ENCODE measurements at places on chromosomes 13 and 19. TPM values are rescaled to one million over a fixed set of nuclear protein-coding genes. Genes with fewer than 3 reads are reported as not detected.
A peak's percentile ranks its signal among the peaks of the same experiment; 100 is the strongest.

FCAR gene
- total RNA-seq: 0.87 TPM

C1QTNF9 gene
- total RNA-seq: not detected

- DNase-seq: no peak
These were observed 129.4 kb downstream of the PCDH20 start for GRCh38 chr13:61286148-61286745.

- no peak for DNase-seq
These were observed 263.5 kb downstream of the GPC5 start for GRCh38 chr13:91661692-91662490.

DNA sequence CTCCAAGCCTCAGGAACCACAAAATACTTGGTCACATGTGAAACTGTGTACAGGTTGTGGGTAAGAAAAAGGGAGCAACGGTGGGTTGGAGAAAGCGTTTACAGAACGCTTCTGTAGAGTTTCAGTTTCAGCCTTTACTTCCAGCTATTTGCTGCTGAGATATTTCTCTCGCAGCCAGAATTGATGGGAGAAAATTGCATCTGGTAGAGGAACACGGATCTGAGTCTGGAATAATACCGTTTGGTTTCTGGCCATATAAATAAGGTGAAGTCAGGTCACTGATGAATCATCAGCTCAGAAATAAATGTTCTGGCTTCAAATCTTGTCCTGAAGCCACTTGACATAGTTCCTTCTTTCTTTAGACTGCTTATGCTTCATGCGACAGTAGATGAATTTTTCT, 20.3 kb upstream of the RFC3 start:
- no peak for DNase-seq

GRCh38 chr19:41575998-41576397, at the start of gene CEACAM21:
CEACAM21 (plus strand) TSS chr19:41576166; CDS start chr19:41576275, 109 bp downstream.
- no peak for DNase-seq

DNA sequence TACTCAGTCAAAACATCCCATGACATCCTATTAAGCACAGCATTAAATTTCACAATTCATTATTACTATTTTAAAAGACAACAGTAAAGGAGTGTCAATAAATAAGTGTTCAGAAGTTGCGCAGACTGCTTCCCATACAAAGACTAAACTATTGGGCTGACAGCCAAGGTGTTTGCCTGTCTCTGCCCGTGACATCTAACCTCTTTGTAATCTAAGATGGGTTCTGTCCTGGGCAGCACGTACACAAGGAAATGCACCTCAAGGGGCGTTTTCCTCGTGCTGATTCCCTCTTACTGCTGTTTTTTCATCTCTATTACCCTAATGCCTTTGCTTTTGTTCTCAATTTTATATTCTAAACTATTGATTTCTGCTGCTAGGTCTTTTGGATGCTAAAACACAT, 216.3 kb downstream of the NHLRC3 start:
- DNase-seq: no peak

- no peak for DNase-seq
These were observed 19.5 kb downstream of the COMP start for GRCh38 chr19:18771328-18772242.

DNA sequence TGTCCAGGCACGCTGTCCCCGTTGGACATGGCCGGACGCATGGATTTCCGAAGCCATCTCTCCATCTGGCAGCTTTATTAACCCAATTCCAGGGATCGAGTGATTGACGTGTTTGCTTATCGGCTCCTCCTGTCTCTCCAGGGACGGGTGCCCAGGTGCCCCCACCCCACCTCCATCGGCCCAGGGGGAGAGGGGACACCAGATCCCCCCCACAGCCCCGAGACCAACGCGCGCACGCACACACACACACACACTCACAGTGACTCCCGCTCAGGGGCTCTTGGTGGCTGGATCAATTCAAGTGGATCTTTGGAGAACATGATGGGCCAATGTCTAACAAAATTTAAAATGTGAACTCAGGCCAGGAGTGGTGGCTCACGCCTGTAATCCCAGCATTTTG, 23.1 kb upstream of the ONECUT3 start:
- DNase-seq: no peak

DNA sequence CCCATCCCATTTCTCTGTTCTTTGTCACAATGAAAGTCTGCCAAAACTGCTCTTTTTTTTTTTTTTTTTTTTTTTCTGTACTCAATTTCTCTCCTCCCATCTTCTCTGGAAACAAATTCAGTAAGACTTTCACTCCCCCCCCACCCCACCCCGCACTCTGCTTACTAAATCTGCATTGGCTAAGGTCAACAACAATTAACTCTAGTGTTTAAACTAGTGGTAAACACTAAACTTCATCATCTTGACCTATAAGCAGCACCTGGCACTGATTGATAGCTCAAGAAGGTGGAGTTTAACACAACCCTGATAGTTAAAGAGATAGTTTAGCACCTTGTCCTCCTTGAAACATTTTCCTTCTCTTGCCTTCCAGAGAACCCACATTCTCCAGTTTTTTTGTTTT, 14.1 kb upstream of the KLF12 start:
- no peak for DNase-seq

- no peak for DNase-seq
These were observed 116.5 kb downstream of the SLITRK1 start for GRCh38 chr13:83765796-83766195.

- DNase-seq: peak; percentile 97
These were observed at the start of gene MED26 for GRCh38 chr19:16628183-16628983. MED26 (minus strand) TSS chr19:16628204; CDS start chr19:16627943, 261 bp downstream.

OSCAR gene
- total RNA-seq: 0.49 TPM

- no peak for DNase-seq
These were observed 1.6 kb downstream of the FAM83E start for GRCh38 chr19:48613024-48613851.

DNA sequence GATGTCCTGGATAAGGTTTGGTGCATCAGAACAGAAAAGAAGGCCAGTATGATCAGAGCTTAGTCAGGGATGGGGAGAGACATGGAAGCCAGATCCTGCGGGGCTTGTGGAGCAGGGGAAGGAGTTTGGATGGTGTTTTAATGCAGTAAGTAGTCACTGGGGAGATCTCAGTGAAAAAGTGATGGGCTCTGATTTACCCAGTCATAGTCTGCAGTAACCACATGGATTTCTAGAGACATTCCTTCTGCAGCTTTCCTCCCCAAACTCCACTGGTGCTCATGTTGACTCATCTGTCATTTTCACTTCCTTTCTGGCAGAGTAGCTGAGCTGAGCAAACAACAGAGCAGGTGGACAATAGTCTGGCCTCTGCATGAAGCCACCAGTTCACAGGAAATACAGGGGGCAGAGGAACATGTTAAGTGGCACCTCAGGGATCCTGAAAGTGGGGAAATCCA, 144.1 kb downstream of the DPF1 start:
- DNase-seq: no peak

FAM216B gene
- not detected for total RNA-seq

DNA sequence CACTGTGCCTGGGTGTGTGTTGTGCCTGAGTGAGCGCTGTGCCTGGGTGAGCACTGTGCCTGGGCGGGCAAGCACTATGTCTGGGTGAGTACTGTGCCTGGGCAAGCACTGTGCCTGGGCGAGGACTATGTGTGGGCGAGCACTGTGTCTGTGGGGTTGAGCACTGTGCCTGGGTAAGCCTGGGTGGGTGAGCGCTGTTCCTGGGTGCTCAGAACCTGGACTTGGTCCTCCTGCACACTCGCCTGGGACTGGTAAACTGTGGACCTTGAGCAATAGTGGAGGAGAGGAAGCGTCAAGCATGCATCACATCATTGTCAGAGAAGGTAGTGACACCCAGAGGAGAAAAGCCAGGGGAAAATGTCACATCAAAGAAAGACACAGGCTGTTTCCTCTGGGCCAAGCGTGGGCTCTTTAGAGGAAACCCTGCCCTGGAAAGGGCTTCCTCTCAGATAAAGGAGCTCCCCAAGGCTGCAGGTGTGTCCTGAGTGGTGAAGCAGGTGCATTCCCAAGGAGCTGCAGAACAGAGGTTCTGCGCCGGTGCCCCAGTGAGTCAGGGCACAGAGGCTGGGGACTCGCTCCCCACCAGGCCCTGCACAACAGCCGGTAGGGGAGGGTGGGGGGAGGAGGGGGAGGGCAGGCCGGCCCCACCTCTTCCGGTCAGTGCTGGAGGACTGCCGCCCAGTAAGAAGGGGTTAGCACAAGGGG, 141.2 kb downstream of the TEX29 start:
- no peak for DNase-seq

CYP4F8 gene
- total RNA-seq: 14.5 TPM

KRTDAP gene
- total RNA-seq: 12,237 TPM

GRCh38 chr19:11142528-11143171, 12.9 kb downstream of the SPC24 start:
- DNase-seq: peak; percentile 91

GRCh38 chr13:69496981-69497380, 610.6 kb upstream of the ATXN8OS start:
- DNase-seq: no peak

GRCh38 chr13:45541806-45542205, 73.7 kb downstream of the ERICH6B start:
- no peak for DNase-seq

SULT2A1 gene
- not detected for total RNA-seq

GRCh38 chr13:44281252-44282000, 92.2 kb upstream of the SERP2 start:
- no peak for DNase-seq

GRCh38 chr19:35755131-35755549, 1.7 kb downstream of the HSPB6 start:
- DNase-seq: peak; percentile 90

- no peak for DNase-seq
These were observed 1.5 kb downstream of the SCAF1 start for GRCh38 chr19:49643466-49643865.

GRCh38 chr13:95226932-95227695, 74.1 kb downstream of the ABCC4 start:
- DNase-seq: no peak

DNA sequence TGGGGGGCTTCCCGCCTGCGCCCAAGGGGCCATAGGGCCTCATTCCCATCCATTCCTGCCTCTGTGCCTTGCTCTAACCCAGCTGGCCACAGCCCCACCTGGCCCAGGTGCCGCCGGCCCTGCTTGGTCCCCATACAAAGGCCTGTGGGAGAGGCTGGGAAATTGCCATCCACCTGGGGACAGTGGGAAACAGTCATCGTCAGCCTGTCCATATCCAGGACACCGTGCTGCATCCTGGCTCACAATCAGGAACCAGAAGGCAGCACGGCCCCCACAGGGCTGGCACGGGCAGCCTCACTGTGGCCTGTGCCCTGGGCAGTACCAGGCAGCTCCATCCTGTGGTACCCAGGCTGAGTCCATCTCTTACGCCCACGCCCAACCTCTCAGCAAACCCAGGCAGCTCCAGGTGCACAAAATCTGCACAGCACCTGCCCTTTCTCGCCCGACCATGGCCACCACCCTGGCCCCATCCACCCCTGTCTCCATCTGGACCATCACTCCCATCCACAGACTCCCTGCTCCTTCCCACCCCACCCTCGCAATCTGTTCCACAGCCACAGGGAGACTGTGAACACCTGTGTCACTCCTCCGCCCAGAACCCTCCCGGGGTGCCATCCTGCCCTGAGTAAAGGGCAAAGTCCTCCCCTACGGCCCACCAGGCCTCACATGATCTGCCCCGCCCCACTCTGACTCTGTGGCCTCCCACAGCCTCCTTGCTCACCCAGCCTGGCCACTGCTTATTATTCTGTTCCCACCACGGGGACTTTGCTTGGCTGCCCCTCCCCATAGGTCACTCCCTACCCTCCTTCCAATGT, 21.1 kb upstream of the FBXO27 start:
- no peak for DNase-seq

- DNase-seq: no peak
These were observed 6.8 kb upstream of the ZSCAN5A start for GRCh38 chr19:56321254-56321988.

DNA sequence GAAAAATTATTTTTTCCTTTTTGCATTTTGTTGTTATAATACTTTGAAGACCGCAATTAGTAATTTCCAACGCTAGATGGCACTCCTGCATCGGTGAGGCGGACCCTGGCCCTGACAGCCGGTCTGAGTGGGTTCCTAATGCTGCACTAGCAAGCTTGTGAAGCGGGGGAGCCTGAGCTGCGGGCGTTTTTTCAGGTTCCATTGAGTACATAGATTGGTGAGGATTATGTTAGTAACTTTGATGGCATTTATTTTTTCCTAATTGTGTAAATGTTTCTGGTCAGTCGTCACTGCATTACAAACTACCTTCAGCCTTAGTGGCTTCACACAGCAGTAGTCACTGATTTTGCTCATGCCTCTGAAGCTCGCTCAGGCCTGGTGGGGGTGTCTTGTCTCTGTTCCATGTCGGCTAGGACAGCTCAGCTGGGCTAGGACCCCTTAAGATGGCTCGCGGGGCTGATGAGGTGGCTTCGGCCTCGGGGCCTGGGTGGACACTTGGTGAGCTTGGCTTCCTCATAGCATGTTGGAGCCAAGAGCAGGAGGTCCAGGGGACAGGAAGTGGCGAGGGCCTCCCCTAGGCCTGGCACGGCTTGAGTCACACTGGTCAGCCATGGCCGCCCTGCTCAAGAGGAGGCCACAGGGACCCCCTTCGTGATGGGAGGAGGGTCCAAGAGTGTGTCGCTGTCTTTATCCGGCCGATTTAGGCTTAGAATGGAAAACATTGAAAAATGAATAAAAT, 25.0 kb downstream of the ERCC5 start:
- DNase-seq: no peak

DNA sequence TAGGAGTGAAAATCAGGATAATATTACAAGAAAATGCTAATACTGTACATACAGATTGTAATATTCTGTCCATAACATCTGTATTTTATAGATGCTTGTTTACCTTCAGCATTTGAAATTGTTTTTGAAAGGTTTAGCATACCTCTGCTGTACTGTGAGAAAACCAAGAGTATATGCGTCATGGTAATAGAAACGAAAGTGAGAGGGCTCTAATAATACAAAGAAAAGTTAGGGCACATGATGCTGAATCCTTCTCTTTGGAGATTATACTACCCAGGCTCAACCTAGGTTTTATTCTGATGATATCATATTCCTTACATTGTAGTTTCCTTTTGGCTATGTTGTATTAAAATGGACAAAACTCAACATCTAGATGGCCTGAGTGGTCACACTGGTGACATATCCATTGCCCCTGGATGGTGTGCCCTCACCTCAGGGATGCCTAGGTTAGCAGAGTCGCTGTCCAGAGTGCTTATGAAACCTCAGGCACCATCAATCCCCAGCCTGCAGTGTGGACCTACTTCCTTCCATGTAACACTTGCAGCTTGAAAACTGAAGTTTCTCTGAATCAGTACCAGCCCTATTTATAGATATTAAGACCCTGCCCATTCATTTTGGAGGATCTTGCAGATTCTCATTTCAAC, 253.7 kb downstream of the KCTD12 start:
- no peak for DNase-seq

CBARP gene
- 5.6 TPM for total RNA-seq

- DNase-seq: no peak
These were observed 8.5 kb downstream of the MLLT1 start for GRCh38 chr19:6271251-6271650.

CXCL17 gene
- total RNA-seq: 0.55 TPM

DENND1C gene
- total RNA-seq: 1.0 TPM

AXL gene
- total RNA-seq: 18.2 TPM

SIX5 gene
- total RNA-seq: 14.6 TPM

GRCh38 chr13:99966064-99966805, 5.3 kb downstream of the ZIC5 start:
- DNase-seq: no peak
